ENCODE measurements at places on chromosomes 5 and 9.
A peak's percentile ranks its signal among the peaks of the same experiment; 100 is the strongest.

- DNase-seq = no peak
These were observed 170.5 kb downstream of the NR3C1 start for GRCh38 chr5:143233031-143233430.

DNA sequence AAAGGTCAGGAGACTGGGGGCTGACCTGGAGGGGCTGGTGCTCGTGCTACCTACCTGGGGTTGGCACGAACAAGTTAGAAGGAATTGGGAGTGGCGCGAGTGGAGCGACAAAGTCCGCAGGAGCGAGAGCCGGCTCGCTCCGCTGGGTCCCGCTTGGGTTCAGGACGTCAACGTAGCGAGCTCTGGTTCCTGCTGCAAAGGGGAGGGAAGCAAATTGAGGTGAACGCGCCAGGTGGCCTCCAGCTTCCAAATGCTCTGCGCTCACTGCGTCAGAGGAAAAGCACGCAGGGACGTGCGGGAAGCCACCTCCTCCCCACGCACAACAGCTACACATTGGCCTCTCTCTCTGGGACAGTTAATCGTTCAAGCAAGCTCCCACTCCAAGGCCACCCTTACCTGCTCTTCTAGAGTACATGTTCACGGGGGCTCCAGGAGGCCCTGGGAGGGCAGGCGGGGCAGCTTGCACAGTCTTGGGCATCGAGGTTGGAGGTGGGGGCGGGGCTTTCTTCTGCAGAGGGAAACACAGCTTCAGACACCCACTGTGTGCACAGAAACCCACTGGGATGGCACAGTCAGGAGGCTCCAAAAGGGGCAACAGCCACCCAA lies 7.6 kb upstream of the INPP5E start:
- no peak for DNase-seq

GRCh38 chr5:149037817-149038216 lies 25.0 kb downstream of the SH3TC2 start:
- no peak for DNase-seq

GRCh38 chr9:120905315-120906164 lies 21.1 kb downstream of the TRAF1 start:
- DNase-seq = no peak

GRCh38 chr5:153902016-153902415 lies 136.7 kb downstream of the FAM114A2 start:
- DNase-seq = no peak

DNA sequence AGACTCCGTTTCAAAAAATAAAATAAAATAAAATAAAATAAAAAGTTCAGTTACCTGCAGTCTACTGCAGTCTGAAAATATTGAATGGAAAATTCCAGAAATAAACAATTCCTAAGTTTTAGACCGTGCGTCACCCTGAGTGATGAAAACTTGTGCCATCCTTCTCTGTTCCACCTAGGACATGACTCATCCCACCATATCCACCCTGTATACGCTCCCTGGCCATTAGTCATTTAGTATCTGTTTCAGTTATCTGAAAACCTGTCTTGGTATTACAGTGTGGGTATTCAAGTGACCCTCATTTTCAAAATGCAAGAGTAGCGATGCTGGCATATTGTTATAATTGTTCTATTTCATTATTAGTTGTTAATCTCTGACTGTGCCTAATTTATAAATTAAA lies 51.8 kb upstream of the TEX48 start:
- DNase-seq = no peak

GRCh38 chr9:21837501-21837900 lies 35.1 kb downstream of the MTAP start:
- no peak for DNase-seq

DNA sequence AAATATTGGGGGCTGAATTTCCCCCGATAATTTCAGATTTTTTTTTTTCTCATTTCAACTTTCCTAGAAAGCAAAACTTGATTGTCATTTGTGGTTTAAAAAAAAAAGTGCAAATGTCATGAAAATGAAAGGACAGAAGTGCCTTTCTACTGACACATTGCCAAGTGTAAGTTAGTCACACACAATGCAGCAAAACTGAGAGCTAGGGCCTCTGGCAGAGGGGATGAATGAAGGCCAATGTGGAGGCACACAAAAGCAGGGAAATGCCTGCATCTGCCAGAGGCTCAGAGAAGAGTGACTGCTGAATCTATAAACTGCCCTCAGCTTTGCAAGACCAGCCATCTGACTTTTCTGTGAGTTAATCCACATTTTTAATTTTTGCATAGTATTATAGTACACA lies 6.8 kb upstream of the IFNA5 start:
- DNase-seq = no peak

DNA sequence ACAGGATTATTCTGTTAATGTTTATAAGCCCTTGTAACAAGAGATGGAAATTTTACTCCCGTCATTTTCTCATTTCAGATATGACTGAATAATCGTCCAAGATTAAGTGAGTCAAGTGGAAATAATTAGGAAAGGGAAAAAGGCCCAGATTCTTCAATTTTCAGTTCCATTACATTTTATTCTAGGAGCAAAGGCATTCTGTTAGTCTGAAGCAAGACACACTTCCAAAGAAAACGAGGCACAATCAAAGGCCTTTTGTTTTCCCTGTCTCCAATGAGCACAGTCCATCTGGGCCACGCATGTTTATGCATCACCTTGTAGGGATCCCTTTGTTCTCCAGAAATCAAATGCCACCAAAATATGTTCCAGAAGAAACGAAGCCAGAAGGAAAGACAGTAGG lies 382.9 kb upstream of the RFX3 start:
- DNase-seq = no peak

- DNase-seq = no peak
These were observed 60.9 kb downstream of the RGS3 start for GRCh38 chr9:113524468-113524867.

GRCh38 chr9:137278061-137278701 lies 655 bp downstream of the TOR4A start:
- no peak for DNase-seq

DNA sequence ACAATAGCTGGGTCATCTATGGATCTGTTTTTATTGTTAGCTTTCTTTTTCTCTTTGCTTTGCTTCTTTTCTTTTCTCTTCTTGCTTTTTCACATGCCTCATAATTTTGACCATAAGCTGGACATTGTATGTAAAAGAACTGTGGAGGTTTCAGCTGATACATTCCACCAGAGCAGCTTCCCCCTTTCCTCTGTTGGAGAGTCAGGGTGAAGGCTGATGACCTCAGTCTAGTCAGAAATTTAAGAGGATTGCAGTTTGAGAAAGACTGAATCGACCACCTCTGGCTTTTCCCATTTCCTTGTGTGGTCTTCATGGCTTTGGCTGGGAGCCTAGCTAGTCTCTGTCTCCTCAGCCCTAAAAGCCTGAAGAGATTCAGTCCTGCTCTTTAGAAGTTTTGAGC lies 42.0 kb downstream of the KCNIP1 start:
- DNase-seq = no peak

- DNase-seq = no peak
These were observed 1248.1 kb upstream of the CDH18 start for GRCh38 chr5:21236104-21236503.

GRCh38 chr5:133716532-133717183 lies 104.3 kb upstream of the FSTL4 start:
- DNase-seq = no peak

DNA sequence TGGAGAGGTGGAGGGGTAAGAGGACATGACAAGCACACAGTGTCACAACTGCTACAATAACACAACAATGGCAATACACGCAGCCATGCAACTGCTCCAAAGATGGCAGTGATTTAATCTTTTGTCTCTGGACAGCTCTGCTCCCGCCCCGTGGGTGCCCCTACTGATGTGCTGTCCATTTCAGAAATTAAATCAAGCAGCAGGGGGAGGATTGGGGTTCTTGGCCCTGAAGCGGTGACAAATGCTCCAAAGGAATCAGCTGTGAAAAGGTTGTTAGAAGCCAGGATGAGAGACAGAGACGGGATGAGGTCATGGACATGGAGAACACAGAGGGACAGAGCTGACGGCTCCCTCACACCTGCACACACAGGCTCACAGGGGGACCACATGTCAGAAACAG lies 22.6 kb downstream of the CNTFR start:
- no peak for DNase-seq

GRCh38 chr5:31291323-31291854 lies 97.9 kb downstream of the CDH6 start:
- no peak for DNase-seq

DNA sequence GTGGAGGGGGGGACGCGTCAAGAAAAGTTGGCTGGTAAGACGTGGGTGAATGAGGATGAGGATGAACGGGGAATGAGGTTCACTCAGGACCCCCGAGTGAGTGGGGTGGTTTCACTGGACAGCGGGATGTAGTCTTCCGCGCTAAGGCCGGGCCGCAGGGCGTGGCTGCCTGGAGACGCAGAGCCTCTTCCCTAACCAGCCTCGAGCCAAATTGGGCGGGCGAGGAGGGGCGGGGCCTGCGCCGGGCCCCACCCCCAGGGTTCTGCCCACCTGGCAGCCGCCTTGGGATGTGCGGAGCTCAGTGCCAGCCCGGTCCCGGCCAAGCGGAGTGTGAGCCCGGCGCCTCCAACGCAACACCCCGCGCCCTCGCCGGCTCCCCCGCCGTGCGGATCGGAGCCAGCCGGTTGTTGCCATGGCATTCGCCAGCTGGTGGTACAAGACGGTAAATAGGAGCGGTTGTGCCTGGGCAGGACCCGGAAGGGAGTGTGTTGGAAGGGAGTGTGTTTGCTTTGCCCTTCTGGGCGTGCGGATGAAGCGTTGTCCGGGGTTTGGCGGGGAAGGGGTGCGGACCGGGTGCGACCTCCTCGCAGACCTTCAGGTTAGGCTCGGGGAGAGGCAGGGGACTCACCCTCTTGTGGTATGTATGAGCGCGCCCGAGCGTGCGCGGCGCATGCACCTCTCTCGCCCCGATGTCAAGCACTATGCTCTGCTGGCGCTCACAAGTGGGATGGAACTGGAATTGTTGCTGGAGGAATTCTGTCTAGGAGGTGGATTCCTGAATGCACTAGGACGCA lies 746 bp downstream of the CAST start:
- peak; percentile 79 for DNase-seq

DNA sequence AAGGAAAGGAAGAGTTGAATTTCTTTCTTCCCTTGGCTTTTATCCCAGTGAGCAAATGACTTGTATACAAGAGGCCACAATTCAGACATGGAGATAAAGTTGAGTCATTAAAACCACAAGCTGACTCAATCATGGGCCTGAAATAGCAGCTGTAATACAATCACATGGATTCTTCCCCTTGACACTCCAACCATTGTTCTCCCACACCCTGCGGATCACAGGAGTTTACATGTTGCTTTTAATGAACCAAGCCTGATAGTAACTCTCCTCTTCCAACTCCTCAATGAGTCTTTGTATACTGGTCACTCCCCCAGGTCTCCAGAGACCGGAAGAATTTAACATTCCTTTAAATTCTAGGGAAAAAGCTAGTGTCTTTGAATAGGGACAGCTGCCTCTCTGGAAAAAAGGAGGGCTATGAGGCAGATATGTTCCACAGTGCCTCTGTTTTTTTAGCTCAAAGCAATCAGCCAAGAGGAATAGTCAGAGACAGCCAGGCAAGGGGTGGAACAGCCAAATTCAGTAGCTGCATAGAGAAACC lies 32.4 kb downstream of the PCDHGC5 start:
- no peak for DNase-seq

- no peak for DNase-seq
These were observed 428.8 kb upstream of the CLINT1 start for GRCh38 chr5:158287643-158288271.

DNA sequence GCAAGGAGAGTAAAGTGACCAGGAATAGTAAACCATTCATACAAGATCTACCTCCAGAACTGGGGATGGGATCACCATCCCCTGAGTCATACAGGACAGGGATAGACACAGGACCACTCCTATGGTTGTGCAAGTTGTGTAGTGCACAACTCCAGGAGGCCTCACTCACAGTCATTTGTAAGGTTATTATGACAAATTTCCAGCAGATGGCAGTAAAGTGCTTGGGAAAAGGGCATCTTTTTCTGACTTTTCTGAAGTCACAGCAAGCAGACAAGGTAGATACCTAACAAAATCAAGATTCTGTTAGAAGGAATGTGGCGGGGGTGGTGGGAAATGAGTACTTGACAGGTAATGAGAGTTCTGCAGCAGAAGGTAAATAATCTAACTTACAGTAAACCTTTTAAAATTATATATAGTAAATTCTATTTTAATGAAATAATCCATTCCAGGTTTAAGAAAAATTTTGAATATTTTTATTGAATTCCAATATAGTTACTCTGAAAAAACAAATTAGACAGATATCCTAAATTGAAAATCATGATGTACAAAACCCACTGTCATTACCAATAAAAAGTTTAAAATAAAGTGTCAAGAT lies 16.7 kb upstream of the KIF27 start:
- DNase-seq = no peak

- no peak for DNase-seq
These were observed 6.9 kb downstream of the PROP1 start for GRCh38 chr5:177988989-177989625.

- DNase-seq = no peak
These were observed 28.4 kb upstream of the TLE1 start for GRCh38 chr9:81717747-81718077.

GRCh38 chr5:72233835-72234234 lies 86.2 kb downstream of the MRPS27 start:
- no peak for DNase-seq

- DNase-seq = no peak
These were observed at the start of gene PTPN3 for GRCh38 chr9:109498195-109499092. Gene PTPN3 (minus strand): TSS chr9:109498307. CDS start chr9:109463434, 34,873 bp downstream.

GRCh38 chr5:177041936-177042335 lies 19.4 kb downstream of the ZNF346 start:
- no peak for DNase-seq

GRCh38 chr9:124355039-124355940 lies 60.0 kb downstream of the PSMB7 start:
- no peak for DNase-seq

DNA sequence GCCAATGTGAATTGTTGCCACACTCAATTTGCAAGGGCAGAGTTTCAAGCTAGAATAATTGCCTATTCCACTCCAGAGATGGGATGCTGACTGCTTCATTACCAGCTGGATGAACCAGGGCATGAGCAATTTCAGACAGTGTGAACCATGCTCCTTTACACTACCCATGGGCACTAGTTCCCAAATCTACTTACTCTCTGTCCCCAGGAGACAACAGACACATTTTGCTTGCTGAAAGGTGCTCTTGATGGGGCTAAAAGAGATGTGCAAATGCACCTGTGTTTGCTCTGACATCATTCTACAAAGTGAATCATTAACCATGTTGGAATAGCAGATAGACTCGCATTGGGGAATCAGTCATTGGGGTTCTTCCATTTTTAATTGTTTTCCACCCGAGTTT lies 522.3 kb upstream of the NUDT12 start:
- no peak for DNase-seq

GRCh38 chr5:10540036-10540544 lies 23.8 kb upstream of the ANKRD33B start:
- no peak for DNase-seq

DNA sequence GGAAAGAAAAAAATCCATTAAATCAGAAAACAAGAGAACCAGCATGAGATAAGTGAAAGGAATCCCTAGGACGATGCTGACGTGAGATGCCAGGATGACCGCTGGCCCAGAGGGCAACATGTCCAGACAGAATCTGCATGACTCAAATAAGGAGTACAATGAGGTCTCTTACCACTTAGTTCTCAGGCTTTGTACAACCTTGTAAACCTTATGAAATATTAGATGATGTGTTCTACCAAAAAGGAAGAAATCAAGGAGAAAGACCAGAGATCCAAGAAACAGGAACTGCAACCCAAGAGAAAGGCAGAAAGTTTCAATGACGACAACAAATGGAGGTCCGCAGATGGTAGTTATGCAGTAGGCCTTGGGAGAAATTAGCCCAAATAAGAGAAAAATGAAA lies 2.8 kb upstream of the GPR150 start:
- no peak for DNase-seq

Measured in activated CD4-positive, alpha-beta T cell treated with anti-CD3 and anti-CD28 coated beads for 24 hours (primary cell).